ENCODE measurements at places on chromosomes 12 and 14.

- no peak for DNase-seq
Measured at GRCh38 chr14:24133735-24134134, 2.3 kb upstream of the PSME1 start.

DNA sequence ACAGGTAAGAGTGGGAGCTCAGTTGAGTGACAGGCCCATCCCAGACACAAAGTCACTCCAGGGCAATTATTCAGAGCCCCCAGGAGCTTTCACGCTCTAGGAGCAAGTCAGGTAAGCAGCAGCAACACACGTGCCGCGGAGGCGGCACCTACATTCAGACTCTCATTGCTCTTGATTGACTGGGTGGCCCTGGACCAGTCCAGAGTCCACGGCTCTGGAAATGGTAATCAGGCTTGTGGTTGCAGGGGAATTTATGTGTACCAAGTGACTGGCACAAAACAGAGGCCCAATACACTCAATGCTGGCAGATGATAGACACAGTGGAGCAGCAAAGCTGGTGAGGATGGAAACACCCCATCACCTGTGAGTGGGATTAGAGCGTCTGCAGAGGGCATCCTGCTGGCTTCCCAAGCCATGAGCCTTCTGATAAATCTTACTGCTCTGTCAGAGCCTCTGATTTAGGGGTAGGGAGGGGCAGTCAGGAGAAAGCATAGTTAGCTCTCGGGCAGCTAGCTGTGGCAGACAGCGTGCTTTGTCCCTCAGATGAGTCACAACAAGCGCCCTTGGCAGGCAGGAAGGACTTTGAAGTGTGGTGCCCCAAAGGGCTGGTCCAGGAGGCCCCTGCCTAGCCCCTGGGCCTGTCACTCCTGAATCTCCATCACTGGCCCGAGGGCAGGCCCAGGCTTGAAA is 344.7 kb downstream of the CACNA1C start:
- DNase-seq, result no peak

DNA sequence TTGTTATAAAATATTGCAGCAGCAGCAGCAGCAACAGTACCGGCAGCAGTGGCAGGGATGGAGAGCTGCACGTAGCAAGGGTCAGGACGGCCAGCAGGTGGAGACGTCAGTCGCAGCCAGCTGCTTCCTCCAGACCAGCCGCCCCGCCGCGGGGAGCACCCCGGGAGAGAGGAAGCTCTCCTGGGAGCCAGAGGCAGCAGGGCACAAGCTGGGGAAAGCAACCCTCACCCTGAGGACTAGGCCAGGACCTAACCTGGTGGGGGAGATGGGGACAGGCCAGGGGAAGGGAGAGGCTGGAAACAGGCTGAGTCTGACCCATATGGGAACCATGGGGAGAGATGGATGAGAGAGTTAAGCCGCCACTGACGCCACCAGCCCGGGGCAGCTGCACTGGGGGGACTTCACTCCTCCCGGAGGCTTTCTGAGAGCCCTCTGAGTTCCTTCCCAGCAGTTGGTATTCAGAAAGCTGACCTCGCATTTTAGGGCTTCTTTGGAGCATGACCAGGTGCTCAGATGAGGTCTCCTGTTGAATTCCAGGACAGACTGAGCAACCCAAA is 56.3 kb downstream of the SPTB start:
- DNase-seq, result peak; percentile 94

- DNase-seq, result no peak
Measured at GRCh38 chr14:102205560-102205959, 65.9 kb downstream of the WDR20 start.

GRCh38 chr12:104823985-104824461 is 134.1 kb downstream of the SLC41A2 start:
- DNase-seq, result no peak

DNA sequence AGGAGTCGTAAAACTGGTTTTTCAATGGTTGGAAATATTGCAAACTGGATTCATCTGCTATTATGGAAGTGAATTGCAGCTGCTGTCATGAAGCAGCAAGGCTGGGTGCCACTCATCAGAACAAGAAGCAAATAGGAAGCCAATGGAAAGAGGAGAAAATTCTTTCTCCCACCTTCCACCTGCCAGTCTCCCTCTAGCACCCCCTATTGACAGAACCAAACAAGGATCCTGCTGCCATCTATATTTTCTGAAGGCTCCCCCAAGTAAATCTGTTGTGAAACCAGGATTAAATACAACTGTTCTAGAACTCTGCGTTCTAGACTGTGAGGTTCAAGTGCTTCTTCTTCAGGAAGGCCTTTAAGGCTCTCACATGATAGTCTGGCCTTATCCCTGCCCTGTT is 286.6 kb downstream of the AACS start:
- no peak for DNase-seq

- DNase-seq, result no peak
Measured at GRCh38 chr12:3281588-3282383, 204.6 kb downstream of the TSPAN9 start.

DNA sequence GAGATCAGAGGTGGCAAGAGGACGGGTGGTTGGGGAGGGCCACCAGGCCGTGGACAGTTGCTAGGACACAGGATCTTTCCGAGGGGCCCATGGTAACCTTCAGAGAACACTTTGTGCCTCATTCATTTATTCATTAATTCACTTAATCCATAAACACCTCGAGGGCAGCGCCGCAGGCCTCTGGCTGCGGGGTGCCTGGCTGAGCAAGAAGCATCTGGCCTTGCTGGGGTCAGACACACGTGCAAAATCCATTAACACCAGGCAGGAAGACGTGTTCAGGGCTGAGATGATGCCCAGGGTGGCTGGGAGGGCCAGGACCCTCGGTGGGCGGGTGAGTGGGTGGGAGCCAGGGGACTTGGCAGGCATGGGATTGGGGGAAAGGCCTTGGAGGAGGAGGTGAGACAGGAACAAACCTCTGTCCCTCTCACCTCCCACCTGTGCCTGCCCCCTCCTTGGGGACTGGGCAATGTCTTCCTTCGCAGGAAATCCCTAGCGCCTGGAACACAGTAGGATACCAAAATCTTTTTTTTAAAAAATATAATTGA is 6.6 kb upstream of the DLK1 start:
- no peak for DNase-seq

GRCh38 chr12:66393890-66394289 is 91.6 kb downstream of the HELB start:
- DNase-seq, result no peak

DNA sequence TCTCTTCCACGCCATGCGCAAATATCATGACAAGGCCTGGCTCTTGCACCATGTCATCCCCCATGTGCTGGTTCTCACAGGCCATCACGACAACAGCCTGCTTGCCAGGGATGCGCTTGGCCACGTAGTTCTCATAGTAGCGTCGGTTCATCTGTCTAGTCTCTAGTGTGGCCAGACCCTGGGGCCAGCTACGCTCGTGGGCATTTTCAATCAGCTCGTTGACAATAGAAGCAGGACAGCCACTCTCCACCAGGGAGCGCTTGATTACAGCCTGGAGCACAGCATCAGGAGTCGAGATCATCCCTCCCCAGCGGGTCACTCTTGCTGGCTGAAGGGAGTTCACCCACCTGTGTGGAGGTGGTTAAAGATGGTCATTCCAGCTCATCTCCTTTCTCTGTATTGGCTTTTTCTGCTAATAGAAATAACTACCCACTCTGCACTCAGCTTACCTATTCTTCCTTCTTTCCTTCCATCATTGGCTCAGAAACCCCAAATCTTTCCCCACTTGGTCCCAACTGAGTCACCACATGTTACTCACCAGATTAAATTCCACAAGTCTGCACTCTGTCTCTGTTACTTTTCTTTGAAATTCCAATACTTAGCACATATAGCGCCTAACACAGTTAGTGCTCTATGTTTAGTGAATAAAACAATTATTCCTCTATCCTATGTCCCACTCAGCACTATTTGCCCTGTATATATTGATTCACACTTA is 15.1 kb downstream of the RNF41 start:
- DNase-seq, result peak; percentile 62

DNA sequence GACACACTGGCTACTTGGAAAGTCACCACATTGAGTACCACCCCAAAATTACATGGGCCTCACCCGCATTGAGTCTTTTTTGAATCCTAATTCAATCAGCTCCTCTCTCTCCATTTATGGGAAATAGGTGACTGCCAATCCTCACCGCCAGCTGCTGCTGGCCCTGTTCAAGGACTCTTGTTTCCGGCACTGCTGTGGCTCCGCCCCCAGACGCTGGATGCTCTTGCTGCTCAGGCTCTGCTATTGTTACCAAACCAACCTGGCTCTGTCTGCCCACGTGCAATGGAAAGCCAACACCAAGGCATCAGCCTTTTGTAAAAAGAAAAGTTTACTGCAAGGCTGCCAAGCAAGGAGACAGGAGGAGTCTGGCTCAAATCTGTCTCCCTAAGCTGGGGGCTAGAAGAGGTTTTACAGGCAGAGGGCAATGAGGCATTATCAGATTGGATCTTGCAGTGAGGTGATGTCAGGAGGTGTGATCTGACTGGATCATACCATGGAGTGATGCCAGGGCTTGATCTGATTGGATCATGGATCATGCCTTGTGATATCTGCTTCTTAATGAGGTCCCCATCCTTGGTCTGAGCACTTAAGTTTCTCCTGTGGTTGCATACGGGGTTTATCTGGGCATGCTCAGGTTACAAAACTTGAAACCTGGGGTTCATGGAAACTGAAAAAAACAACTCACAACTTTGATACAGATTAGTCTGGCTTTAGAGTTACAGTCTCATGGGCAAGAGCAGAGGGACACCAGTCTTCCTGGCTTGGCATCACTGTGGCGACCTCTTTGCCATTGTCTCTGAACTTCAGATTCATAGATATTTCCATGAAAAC is 117.1 kb upstream of the SLC35F4 start:
- no peak for DNase-seq

DNA sequence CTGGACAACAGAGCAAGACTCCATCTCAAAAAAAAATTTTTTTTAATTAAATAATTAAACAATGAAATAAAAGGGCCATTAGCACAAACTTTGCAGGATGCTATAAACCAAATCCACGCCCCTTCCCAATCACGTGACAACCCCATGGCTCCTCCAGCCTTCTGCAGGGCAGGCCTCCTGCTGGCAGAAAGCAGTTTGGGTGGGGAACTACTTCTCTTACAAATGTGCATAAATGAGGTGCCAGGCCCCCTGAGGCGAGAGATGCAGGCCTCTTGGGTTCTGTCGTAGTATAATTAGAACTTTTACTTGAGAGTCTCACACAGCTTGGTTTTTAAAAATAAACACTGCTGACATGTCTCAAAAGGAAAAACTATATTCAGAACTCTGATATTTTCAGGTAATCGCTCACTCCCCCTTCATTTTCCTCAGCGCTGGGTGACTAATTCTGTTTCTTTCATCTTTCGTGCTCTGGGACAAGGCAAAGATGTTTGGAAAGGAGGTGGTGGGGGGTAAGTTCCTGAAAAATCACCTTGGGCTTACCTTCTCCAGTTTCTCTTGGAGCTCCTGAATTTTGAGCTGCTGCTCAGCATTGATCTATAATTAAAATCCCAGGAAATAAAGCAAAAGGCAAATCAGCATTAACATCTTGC is 101.7 kb downstream of the CIT start:
- DNase-seq, result no peak

- DNase-seq, result peak; percentile 45
Measured at GRCh38 chr14:35883677-35884293, 57.6 kb downstream of the BRMS1L start.

GRCh38 chr14:36502558-36503508 is 17.2 kb downstream of the NKX2-1 start:
- DNase-seq, result no peak

DNA sequence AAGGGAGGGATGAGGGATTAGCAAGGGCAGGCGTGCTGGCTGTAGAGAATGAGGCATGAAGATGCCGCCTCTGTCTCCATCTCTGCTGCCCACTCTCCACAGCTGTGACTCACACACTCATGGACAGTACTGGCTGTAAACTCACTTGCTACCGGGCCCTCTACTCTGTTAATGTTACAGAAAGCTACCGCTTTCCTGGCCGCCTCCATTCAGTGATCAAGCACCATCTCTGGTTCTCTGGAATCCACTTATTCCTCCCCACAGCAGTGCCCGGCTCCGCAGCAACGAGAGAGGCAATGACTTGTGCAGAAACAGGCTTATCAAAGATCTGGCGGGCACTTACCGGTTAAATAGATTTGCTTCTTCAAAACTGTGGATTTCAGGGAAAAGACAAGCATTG is 34.8 kb downstream of the AMN start:
- DNase-seq, result no peak

DNA sequence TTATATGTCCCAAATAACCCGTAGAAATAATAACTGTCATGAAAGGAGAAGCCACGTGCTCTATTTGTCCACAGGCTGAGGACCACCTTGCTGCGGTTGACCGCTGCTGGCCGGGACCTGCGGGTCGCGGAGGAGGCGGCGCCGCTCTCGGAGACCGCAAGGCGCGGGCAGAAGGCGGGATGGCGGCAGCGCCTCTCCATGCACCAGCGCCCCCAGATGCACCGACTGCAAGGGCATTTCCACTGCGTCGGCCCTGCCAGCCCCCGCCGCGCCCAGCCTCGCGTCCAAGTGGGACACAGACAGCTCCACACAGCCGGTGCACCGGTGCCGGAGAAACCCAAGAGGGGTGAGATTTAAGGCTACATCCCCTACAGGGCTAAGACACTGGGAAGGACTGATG is 21.0 kb downstream of the RPGRIP1 start:
- DNase-seq, result peak; percentile 32

GRCh38 chr12:46494424-46494823 is 121.9 kb upstream of the SLC38A2 start:
- DNase-seq, result peak; percentile 69

DNA sequence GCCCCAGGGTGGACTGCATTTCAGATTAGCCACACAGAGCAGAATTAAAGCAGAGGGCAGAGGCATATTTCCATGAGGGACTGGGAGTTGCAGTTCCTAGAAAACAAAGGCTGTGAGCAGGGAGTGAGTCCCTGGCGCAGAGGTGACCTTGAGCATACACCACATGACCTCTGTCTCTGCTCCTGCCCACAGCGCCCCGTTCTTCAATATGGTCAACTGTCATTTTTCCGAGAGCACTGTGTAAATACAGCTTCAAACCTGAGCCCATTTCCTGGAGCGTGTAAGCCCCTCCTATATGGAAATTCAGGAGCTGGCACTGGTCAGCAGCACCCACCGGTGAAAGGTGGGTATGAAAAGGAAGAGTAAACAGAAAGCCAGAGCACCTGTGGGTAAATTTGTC is 192.2 kb upstream of the PELI2 start:
- no peak for DNase-seq

DNA sequence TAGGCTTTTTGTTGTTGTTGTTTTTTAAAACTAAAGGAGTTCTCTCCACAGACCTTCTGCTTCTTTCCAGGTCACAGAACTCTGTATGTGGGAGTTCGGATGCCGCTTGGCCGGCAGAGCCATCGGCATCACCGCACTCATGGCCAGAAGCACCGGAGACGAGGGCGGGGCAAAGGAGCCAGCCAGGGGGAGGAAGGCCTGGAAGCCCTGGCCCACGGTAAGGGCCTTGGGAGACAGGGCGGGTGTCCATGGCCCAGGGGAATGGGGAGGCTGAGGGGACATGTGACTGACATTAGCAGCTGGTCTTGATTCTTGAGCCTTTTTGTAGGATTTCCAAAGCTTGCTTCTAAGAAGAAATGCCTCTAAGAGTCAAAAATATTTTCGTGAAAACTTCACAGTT is 26.2 kb downstream of the SLC4A8 start:
- no peak for DNase-seq

Data from AG20443 (cell line).